ENCODE measurements at places on chromosomes 11 and 22. TPM values are rescaled to one million over a fixed set of nuclear protein-coding genes. Genes with fewer than 3 reads are reported as not detected.

The FOXRED1 gene
- total RNA-seq, result 12.5 TPM

GRCh38 chr22:22943521-22944267 is 56.1 kb downstream of the IGLL5 start:
- DNase-seq, result no peak

GRCh38 chr11:64245401-64245796 is 1.3 kb downstream of the PPP1R14B start:
- no peak for DNase-seq

- no peak for DNase-seq
Measured at GRCh38 chr11:86245369-86246292, 1.1 kb downstream of the EED start.

GRCh38 chr11:130945896-130946295 is 29.6 kb upstream of the SNX19 start:
- DNase-seq, result no peak

The CCDC89 gene
- not detected for total RNA-seq

The BATF2 gene
- total RNA-seq, result 1.1 TPM

DNA sequence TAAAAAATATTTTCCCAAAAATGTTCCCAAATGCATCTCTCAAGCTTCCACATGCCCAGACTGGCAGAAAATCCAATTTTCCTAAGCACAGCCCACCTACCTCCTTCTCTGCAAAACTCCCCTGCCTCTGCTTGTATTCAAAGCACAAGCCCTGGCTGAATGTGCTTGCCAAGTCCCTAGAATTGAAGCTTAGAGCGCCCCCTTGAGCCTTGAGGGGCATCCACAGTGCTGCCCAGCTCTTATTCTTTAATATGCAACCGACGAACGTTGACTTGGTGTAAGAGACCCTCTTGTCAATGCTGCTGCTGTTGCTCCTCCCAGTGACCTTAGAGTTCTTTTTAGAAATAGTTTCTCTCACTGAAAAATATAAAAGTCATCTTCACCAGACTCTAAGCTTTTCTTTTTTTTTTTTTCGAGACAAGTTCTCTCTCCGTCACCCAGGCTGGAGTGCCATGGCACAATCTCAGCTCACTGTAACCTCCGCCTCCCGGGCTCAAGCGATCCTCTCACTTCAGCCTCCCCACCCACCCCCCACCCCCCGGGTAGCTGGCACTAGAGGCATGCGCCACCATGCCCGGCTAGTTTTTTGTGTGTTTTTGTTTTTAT is 63.5 kb upstream of the CAPRIN1 start:
- peak; percentile 56 for DNase-seq

DNA sequence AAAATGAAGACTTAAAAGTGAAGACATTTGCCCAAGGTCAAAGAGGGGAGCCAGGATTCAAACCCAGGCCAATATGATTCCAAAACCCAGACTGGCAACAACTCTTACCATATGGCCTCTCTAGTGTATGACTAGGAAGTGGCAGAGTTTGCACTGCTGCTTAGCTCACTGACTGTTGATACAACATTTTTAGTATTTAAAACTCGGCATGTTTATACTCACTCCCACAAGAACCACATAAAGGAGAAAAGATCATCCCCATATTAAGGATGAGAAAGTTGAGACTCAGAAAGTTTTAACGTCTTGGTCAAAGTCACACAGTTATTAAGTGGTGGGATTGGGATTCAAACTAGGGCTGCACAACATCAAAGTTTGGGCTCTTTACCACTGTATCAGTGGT is 81.7 kb downstream of the CCDC34 start:
- no peak for DNase-seq

DNA sequence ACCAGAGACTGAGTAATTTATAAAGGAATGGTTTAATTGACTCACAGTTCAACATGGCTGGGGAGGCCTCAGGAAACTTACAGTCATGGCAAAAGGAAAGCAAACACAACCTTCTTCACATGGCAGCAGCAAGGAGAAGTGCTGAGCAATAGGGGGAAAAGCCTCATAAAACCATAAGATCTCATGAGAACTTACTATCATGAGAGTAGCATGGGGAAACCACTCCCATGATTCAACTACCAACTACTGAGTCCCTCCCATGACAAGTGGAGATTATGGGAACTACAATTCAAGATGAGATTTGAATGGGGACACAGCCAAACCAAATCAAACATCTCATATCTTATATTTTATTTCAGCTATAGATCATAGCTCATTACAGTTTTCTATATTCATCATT is 33.0 kb downstream of the GRIA4 start:
- no peak for DNase-seq

The POLD4 gene
- total RNA-seq, result 29.2 TPM

The LMO1 gene
- not detected for total RNA-seq

The TREH gene
- not detected for total RNA-seq

DNA sequence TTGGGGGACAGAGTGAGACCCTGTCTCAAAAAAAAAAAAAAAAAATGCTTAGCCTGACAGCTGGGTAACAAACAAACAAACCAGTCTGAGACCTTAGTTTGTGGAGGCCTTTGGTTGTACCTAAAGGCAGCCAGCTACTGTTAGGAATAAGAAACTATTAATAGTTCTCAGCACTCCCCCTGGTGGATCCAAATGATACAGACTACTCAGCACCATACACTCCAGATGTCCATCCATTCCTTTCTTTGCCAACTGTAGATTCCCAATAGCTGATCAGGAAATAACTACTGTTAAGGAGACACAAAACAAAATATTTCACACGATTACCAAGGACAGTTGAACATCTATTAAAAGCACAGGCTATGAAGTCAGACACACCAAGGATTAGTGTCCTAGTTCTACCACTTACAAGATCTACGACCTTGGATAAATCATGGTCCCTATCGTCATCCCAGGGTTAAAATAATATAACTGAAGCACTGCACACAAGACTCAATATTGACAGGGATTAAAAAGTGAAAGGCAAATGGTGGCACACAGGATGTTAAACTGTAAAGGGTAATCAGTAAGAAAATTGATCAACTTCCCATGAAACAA is 17.2 kb downstream of the CLDN25 start:
- DNase-seq, result no peak

The MUC2 gene
- not detected for total RNA-seq

The NRGN gene
- total RNA-seq, result 2.5 TPM

DNA sequence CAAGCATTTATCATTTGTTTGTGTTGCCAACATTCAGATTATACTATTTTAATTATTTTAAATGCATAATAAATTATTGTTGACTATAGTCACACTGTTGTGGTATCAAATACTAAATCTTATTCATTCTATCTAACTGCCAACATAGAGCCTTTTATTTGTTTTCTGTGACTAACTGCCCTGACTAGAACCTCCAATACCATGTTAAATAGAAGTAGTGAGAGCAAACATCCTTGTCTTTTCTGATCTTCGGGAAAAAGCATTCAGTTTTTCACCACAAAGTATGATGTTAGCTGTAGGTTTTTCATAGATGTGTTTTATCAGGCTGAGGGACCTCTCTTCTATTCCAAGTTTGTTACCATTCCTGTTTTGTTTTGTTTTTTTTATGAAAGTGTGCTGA is 15.2 kb downstream of the TRIM34 start:
- no peak for DNase-seq

The HBE1 gene
- total RNA-seq, result not detected

- DNase-seq, result no peak
Measured at GRCh38 chr22:26737262-26737661, 79.9 kb downstream of the MIAT start.

The VPREB3 gene
- not detected for total RNA-seq

GRCh38 chr11:88522624-88523385 is 185.3 kb upstream of the CTSC start:
- no peak for DNase-seq

The TRIM51 gene
- not detected for total RNA-seq

GRCh38 chr11:841981-842369 is 354 bp downstream of the POLR2L start:
- no peak for DNase-seq

GRCh38 chr11:76436020-76436419 is 8.8 kb upstream of the EMSY start:
- DNase-seq, result no peak

GRCh38 chr11:46290011-46290410 is 12.5 kb downstream of the CREB3L1 start:
- no peak for DNase-seq

The PLAAT5 gene
- total RNA-seq, result not detected

DNA sequence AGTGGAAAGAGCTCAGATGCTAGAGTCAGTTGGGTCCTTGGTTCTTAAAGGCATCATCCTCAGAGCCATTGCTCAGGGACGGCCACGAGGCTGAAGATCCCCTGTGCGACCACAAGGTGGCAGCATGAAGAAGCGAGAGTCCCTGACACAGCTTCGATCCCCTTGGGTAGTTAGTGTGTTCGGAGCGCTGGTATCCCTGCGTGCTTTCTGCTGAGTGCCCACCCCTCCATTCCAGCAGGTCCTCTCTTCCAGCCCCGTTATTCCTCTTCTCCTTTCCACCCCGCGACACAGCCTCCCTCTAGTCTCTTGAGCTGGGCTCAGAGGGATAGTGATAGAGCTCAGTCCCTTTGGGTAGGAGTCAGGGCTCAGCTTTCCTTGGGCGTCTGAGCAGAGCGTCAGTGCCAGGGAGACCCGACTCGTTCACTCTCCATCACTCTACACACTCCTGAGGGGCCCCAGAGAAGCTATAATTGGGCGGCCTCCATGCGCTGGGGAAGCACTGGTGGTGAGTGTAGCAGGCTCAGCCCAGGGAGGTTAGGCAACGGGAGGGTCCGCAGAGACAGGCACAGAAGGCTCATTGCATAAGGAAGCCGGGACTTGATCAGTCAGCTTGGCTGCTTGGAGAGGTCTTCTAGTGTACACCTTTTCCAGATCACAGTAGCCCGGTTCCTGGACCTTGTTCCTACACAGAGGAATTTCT is at the start of gene OR51D1:
Gene OR51D1, plus strand, starts transcription at position 516 of the 700 bp plus-strand sequence. CDS start 2,314 bp downstream, outside the sequence.
- DNase-seq, result peak; percentile 13

DNA sequence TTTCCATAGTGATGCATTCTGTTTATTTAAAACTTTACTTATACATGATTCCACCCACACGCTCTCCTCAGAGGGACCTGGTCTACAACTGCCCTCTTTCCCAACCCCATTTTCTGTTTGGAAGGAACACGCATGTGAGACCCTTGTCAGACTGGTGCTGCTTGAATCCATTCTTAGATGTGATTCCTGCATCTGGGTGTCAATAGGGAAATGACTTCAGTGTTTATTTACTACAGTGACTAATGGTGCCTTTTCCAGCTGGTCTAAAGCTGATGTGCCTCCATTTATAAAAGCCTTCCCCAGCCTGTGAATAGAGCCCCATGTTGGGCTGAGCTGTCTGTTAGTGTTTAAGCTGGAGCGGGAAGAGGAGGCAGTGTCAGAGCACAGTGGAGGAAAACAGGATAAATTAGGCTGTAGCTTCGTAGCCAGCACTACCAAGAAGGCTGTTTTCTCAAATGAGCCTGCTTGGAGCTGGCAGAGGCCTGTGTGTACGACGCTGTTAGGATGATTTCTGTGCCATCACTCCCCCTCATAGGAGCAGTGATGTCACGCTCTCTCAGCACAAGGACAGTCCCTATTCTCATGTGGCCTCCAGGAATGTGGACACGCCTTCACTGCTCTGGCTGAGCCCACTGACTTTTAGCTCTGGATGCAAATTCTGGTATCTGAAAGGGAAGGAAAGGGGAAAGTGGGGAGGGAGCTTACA is 18.9 kb upstream of the C11orf96 start:
- DNase-seq, result no peak

DNA sequence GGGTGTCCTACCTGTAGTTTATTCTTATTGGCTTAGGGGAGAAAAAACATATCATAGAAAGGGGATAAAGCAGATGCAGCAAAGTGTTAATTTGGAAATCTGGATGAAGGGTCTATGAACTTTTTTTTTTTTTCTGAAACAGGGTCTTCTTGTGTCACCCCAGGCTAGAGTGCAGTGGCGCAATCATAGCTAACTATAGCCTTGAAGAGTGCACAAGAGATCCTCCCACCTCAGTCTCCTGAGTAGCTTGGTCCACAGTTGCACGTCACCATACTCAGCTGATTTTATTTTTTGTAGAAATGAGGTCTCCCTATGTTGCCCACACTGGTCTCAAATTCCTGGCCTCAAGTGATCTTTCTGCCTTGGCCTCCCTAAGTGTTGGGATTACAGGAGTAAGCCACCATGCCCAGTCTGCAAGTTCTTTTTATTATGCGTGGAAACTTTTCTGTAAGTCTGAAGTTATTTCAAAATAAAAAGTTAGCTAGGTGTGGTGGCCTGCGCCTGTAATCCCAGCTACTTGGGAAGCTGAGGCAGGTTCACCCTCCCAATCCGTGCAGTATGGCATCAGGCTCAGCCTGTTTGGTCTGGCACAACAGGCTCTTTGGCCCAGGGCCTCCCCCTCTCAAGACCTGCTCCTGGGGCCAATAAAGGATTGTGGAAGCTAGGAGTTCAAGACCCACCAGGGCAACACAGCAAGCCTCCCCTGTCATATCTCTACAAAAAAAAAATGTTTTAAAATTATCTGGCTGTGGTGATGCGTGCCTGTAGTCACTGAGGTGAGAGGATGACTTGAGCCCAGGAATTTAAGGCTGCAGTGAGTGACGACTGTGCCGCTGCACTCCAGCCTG is 111.9 kb downstream of the MED15 start:
- no peak for DNase-seq

- DNase-seq, result no peak
Measured at GRCh38 chr11:18696638-18697225, 1.8 kb upstream of the TMEM86A start.

DNA sequence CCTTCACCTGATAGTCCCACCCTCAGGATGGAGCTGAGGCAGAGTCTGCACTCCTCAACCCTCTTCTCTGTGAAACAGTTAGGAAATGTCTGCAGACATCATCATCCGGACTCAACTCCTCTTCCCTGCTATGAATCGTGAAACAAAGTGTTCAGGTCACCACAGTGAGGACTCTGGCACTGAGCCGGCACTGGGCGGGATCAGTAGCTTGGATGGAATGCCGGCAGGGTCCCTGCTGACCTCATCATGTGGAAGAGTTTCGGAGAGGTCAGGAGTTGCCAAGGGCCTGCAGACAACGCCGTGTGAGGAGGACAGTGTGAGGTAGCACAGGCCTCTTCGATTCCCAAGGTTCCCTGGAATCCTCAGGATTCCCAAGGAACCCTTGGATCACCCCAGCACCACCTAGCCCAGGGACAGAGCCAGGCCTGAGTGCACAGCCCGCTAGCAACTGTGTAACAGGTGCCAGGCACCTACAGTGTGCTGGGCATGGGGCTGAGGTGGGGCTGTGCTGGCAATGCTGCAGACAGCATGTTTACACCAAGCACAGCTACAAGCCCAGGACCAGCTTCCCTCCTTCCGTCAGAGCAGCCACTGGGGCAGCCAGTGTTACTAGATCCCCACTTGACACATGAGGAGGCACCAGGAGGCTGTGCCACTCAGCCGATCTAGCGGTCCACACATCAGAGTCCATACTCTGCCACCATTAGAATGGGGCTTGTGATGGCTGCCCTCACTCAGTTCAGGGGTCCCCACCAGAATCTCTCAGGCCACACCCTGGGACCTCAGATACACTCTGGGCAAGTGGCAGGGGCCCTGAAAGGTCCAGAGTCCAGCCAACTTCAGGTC is 693 bp upstream of the LINC01488 start:
- no peak for DNase-seq

The KRTAP5-11 gene
- not detected for total RNA-seq

The NCAPH2 gene
- total RNA-seq, result 47.6 TPM

DNA sequence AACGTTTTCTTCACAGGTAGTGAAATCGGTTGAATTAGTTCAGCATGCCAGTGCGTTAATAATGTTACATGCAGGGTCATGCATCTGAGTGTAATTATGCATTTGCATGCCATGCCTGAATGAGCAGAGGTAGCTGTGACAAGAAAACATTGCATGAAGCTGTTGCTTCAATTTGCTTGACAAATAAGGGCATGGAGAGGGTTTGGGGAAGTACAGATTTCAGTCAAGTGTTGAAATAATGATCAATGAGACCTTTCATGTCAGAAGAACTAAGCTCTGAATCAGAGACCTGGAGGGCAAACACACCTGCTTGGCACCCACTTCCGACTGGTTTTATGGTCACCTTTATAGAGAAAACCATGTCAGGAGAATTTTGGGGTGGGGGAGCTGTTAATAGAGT is 221.4 kb downstream of the DBX1 start:
- no peak for DNase-seq
